NCI-H187 (cell line): ENCODE measurements at places on chromosomes 7 and 10.

DNA sequence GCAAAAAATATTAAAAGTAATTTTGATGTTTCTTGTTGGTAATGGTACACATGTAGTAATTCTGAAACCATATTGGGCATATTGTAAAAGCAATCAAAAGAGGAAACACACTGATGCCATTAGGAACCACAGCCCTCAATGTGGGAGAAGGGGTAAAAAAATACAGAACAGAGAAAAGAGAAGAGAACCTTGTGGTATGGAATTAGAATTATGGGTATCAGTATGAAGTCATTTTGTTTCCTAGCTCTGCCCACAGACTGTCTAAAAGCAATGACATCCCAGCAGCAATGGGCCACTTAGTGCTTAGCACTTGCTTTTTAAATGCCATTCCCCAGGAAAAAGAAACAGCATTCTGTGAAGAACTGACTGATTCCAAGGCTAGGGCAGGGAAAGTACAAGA is 61.5 kb downstream of the CPVL start:
- no peak for DNase-seq

DNA sequence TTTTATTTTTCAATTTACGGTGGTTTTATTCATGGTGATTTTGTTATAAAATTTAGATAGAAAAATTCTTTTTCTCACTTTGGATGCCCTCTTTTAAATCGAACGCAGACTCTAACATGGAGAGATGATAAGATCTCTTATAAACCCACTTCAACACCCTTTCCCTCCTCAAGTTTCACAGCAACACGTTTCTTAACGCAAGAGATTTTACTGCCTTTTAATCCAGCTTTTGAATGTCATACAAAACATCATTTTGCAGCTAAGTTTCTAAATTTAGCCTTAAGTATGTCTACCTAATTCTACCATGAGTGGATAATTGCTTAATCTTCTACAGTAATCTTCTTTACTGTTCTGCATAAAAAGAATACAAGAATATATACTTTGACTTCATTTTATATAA is 70.0 kb downstream of the SEMA3C start:
- no peak for DNase-seq

- DNase-seq: no peak
These were observed 7.9 kb downstream of the CPED1 start for GRCh38 chr7:120996333-120996987.

DNA sequence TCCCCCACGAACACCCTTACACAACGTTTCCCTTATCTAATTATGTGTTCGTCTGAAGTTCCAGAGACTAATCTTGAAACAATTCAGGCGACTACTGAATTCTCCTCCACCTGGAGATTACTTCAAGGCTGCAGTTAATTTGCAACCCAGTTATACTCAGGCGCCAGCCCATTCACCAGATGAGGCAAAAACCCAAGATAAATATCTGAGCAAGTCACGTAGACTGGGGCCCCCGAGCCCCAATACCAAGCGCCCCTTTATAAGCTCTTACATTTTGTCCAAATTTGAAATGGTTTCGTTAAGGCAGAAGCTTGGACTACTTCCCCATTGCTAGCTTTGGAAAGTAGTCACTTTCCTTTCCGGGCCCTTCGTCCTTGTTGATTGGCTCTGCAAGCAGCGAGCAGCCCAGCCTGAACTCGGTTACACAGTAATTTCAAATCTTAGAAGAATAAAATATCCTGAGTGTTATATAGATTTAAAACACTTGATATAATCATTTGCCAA is 1.2 kb downstream of the TPK1 start:
- DNase-seq: no peak

GRCh38 chr7:69457595-69458504 is 140.4 kb upstream of the AUTS2 start:
- DNase-seq: no peak

- DNase-seq: no peak
These were observed 37.3 kb upstream of the TRUB1 start for GRCh38 chr10:114900658-114901057.

DNA sequence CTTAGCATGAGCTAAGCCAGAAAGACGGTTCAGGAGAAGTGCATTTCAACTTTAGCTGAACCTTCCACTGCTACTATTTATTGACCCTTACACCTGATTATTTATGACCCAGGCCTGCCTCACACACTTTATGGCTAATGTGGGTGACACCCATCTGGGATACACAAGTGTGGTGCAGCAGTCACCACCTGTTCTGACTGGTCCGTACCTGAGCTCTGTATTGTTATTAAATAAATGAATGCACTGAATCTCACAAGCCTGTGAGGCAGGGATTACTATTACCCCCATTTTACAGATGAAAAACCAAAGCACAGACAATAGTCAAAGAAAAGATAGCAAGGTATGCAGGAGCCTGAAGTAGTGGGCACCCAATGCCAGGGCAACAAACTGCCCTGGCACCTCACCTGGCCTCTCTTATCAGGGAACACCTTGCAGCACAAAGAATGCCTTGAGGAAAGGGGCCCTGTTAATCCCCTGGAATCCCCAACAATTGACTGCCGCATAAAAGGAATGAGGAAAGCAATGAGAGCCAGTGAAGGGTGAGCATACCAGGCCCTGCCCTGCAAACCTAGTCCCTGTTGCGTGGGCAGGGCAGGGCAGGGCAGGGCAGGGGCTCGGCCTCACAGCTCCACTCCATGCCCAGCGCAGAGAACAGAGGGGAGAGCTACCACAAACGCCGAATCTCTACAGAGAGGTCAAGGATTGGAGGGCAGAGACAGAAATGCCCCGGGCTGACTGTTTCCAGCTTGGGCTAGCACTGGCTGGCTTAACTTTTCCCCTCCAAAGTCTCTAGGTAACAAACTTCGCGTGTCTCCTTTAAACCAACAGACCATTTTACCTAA is 1.3 kb downstream of the ANXA11 start:
- DNase-seq: no peak

- no peak for DNase-seq
These were observed 10.5 kb upstream of the ANKRD61 start for GRCh38 chr7:6020371-6021286.

GRCh38 chr7:79598351-79598750 is 144.9 kb upstream of the MAGI2 start:
- DNase-seq: peak; percentile 44

GRCh38 chr10:29379208-29379607 is 90.3 kb downstream of the LYZL1 start:
- no peak for DNase-seq

DNA sequence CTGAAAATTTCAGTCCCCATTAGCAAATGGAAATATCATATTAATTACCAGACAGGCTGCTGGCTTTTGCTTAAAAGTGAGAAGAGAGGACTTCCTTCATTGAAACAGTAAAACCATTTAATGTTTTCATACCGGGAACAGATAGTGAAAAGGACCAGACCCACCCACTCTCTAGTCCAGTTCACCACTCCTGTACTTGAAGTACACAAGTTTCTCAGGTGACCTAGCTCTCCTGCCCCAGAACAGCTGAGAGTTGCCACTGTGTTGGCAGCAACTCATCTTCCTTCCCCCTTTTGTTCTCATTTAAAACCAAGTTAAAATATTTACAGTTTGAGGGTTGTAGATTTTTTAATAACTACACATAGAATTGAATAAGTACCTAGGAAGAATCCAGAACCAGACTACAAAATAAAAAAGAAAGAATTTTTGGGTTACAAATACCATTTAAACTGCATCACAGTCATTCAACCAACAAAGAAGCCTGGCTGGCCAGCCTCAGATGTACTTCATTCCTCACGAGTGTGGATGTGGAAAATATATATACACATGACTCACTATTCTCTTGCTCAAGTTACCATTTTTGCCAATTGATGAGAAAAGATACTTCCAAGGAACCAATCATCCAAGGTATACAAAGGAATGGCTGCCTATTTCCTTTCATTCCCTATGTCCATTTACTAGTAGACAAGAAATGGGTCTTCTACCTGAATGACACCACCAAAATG is 68.1 kb downstream of the VPS41 start:
- no peak for DNase-seq

DNA sequence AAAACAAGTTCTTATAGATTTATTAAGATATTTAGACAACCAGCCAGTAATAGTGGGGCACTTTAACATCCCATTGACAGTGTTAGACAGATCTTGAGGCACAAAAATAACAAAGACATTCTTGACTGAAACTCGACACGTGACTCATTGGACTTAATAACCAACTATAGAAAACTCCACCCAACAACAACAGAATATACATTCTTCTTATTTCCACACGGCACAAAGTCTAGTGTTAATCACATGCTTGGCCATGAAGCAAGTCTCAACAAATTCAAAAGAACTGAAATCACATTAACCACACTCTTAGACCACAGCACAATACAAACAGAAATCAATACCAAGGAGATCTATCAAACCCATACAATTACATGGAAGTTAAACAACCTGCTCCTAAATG is 138.1 kb downstream of the ARL5B start:
- no peak for DNase-seq
